ENCODE measurements at places on chromosomes 7 and 10.

GRCh38 chr10:24465891-24466818 lies 257.2 kb downstream of the KIAA1217 start:
- DNase-seq, result no peak

GRCh38 chr10:110503528-110504110 lies 5.9 kb downstream of the DUSP5 start:
- no peak for DNase-seq

- no peak for DNase-seq
Measured at GRCh38 chr7:76267107-76267893, 35.2 kb upstream of the HSPB1 start.

GRCh38 chr10:130958981-130959751 lies 352.4 kb downstream of the TCERG1L start:
- DNase-seq, result no peak

- DNase-seq, result no peak
Measured at GRCh38 chr10:29955329-29955935, 104.0 kb downstream of the JCAD start.

DNA sequence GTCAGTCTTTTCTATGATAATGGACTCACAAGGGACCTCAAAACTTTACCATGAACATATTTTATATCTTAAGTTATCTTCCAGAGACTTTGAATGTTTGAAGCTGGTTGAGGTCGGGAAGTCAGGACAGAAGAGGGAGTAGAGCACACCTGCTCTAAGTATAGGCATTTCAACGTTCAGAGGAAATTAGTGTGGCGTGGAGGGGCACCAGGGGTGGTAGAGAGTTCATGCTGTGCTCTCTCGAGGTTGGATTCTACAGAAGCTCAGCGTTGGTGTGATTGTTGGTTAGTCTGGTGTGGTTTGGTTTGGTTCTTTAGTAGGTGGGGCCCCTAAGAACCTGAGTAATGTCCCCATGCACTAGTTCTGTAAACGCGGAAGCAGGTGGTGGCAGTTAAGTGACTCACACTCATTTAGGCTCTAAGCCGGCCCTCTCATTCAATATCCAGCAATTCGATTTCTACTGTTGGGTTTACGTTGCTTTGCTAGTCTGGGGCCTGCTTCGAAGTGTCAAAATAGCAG lies 19.8 kb downstream of the CNTNAP2 start:
- DNase-seq, result no peak

DNA sequence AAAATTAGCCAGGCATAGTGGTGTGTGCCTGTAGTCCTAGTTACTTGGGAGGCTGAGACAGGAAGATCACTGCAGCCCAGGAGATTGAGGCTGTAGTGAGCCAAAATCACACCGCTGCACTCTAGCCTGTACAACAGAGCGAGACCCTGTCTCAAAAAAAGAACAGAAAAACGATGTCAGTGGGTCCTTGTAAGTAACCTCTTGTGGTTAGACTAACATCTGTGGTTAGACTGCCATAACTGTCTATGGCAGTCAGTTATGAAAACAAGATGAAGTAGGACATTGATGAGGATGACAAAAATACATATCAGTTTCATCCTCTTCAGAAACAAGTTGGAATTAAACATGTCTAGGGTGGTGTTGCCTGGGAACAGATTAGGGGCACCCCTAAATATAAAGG lies 53.3 kb downstream of the AKAP9 start:
- no peak for DNase-seq

GRCh38 chr7:43904533-43905208 lies 1.7 kb downstream of the URGCP start:
- DNase-seq, result no peak

DNA sequence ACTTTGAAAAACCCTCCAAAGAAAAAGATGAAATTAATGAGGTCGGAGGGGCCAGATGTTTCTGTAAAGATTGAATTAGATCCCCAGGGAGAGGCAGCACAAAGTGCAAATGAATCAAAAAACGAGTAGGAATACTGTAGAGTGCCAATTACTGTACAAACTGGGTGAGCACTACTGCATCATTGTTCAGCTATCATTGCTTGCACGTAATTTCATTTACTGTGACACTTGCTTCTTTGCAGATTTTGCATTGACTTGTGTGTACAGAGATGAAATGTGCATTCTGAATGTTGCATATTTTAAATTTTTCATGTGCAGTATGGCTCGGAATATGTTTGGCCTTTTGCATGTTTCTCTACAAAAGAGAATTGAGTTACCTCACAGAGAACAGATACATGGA lies 123.7 kb downstream of the LCOR start:
- no peak for DNase-seq

GRCh38 chr7:7732621-7733281 lies 14.3 kb upstream of the RPA3 start:
- DNase-seq, result no peak

DNA sequence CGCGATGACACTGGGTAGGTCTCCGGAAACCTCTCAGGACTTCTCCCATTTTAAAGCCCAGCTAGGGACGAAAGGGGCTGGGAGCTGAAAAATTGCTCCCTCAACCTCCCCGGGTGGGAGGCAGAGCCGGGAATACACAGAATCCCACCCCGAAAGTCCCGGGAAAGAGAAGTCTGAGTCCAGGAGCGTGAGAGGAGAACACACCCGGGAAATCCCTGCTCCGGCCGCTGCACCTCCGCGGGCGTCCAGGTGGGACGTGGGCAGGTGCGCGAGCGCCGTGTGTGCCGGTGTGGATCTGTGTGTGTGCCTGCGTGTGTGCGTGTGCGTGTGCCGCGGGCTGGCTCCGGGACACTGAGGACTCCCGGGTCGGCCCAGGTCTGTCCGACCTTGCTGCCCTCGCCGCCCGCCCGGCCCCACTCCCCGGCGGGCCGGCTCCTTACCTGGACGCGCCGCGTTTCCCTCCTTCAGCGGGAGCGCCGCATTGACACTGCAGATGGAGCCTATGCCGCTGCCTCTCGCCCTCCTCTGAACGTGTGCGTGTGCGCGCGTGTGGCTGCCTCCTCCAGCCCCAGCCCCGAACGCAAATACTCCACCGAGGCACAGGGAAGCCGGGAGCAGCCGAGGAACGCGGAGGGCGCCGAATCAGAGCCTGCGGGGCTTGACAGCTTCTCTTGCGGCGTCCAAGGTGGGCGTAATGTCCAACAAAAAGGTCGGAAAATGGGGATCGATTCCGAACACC lies at the start of gene PLXNA4:
Gene PLXNA4, minus strand, starts transcription at position 489 of the 739 bp plus-strand sequence. CDS start 67,777 bp downstream, outside the sequence.
- no peak for DNase-seq

- DNase-seq, result no peak
Measured at GRCh38 chr7:44377134-44377463, 51.7 kb upstream of the CAMK2B start.

DNA sequence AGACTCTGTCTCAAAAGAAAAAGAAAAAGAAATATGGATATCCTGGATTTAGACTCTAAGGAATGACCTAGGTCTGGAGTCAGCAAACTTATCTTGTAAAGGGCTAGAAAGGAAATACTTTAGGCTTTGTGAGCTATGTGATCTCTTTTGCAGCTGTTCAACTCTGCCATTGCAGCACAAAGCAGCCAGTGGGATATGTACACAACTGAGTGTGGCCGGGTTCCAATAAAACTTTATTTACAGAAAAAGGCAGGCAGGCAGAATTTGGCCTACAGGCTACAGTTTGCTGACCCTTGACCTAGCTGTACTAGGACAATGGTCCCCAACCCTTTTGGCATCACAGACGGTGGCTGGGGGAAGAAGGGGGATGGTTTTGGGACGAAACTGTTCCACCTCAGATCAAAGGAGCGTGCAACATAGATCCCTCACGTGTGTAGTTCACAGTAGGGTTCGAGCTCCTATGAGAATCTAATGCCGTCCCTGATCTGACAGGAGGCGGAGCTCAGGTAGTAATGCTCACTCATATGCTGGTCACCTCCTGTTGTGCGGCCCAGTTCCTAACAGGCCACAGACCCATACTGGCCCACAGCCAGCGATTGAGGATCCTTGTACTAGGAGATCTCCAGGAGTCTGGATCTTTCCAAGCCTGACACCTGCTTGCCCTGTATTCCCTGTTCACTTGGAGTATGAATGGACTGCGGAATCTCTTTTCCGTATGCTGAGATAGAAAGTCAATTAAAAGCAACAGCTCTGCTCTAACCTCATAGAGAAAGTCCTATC lies 63.0 kb downstream of the CUL1 start:
- DNase-seq, result no peak

DNA sequence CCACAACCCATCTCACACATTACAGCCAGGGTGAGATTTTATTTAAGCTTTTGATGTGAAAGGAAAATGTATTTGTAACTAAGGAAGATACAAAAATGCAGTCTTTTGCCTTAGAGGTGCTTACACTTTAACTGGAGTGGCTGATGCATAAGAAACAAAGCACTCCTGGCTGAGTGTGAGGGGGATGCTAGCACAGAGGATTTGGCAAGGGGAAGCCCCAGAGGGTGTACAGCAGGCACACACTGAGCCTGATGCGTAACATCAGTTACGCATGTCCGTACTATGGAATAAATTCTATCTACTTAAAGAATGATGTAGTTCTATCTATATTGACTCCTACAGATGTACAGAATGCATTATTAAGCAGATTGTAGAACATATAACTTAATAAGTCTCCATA lies 17.8 kb downstream of the GIMAP8 start:
- DNase-seq, result no peak

DNA sequence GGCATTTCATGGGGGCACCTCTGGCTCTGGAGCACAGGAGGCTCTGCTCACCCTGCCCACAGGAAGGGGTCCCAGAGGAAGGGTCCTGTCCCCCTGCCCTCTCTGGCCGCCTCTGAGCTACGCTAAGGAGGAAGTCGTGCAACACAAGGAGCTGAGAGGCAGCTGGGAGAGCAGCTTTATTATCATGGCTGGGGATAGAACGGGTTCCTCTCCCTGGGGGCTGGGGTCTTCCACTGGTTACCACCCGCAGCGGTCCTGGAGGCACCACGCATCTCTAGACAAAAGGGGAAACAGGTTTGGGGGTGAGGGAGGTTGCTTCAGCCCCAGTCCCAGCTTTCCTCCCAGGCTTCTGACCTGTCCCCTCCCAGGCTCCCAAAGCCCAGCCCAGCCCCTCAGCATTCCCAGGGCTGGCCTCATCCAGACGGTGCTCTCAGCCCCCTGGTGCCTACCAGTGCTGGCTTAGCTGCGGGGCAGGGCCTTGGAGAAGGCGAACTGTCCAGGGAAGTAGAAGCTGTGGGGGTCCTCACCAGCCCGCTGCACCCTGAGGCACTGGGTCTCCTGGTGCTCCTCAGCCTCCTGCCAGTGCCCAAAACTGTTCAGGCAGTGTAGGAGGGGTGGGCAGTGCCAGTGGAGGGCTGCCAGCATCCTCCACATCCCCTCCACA lies 3.1 kb downstream of the RARRES2 start:
- DNase-seq, result no peak

DNA sequence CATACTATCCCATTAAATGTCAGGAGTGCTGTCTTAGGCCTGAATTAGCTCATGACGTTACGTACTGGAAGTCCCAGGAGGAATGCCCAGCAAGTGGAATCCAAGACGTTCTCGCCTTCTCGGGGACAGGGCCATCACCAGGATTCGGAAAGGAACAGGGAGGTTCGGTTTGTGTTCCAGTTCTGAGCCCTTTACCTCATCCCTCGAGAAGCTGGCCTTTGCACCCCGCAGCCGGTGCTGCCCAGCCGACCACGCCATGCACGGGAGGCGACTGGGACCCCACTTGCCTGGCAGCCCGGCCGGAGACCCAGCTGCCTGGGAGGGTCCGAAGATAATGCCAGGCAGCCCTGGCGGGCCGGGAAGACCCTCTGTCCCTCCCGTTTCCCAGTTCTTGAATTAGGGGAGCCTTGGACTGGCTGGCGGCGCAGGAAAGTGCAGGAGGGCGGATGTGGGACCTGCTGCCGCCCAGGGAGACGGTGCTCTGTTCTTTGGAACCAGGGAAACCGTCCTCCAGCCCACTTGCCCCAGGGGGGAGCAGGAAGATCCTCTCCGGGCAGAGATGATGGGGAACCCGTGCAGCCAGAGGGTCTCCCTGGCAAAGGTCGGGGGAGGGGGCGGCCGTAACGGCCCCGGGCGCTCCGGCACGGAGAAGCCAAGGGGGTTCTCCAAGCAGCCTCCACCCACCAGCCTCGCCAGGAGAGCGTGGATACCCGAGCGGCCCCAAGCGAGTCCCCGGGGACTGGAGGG lies 671 bp upstream of the CHST3 start:
- DNase-seq, result no peak

- no peak for DNase-seq
Measured at GRCh38 chr7:103824251-103824650, 165.2 kb downstream of the RELN start.

DNA sequence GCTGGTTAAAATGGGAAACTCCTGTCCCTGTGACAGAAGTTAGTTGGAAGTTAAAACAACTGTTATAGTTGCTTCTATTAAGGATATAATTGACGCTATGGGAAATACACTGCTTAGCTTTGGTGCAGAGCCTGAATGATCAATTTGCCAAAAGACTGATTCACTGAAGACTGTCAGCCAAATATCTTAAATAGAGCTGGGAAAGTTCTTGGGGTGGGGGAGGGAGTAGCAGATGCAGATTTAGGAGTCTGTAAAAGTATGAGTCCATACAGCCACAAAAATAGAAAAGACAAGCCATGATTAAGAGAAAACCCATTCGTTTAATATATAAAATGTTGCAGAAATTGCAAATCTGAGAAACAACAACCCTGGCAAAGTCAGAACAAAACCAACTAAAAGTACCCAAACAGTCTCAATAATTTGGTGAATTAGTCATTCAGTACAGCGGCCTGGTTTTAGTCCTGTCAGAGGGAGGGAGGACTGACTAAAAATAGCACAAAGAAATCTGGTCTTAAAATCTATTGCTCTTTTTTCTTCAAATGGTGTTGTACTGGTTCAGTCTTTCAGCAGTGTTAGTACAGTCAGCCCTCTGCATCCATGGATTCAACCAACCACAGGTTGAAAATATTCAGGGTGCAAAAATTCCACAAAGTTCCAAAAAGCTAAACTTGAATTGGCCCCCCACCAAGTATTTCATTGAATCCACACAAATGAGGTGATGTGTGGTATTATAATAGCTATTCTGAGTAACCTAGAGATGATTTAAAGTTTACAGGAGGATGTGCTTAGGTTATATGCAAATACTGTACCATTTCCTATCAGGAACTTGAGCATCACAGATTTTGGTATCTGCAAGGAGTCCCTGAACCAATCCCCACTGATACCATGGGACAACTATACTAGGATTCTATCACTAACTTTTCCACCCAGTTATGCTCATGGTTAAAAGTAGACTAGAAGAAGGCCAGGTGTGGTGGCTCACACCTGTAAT lies 30.0 kb downstream of the STK17A start:
- DNase-seq, result no peak

- DNase-seq, result no peak
Measured at GRCh38 chr7:114182837-114183236, 231.8 kb upstream of the FOXP2 start.

DNA sequence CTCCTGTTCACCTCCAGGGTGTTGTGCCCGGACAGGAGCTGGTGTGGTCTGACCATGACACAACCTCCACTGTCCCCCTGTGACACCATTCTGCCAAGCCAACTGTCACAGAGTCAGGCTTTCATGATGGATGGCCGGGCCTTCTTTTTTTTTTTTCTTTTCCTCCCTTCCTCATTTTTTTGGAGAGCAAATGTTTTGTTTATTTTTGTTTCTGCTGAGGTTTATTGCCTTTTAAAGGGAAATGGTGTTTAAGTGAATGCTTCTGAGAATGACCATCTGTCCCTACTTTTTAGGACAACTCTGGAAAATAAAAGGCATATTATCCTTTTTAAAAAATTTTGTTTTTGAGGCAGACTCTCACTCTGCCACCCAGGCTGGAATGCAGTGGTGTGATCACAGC lies 115.1 kb upstream of the NPS start:
- no peak for DNase-seq

GRCh38 chr10:91643700-91644099 lies 10.8 kb upstream of the PPP1R3C start:
- no peak for DNase-seq

Data from GM12892 (cell line).